Stimulated activated CD4-positive, alpha-beta T cell treated with anti-CD3 and anti-CD28 coated beads, Interleukin-1b, Interleukin-23, amount 100 ng/mL, for 24 hours (primary cell): ENCODE measurements at places on chromosomes 1 and 21.

GRCh38 chr1:220990427-220991339 is 111.4 kb downstream of the HLX start:
- DNase-seq: no peak

DNA sequence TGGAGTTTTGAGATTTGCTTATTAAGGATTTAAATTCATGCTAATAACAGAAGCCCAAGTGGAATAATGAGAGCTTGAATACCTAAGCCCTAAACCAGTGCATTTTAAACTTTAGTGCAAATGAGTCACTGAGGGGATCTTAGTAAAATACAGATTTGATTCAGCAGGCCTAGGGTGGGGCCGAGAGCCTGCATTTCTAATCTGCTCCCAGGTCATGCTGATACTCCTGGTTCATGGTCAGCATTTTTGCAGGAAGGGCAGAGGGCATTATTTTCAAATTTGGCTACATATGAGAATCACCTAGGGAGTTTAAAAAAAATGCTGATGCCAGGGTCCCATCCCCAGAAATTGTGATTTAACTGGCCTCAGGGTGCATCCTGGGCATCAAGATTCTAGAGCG is 39.3 kb downstream of the DNTTIP2 start:
- no peak for DNase-seq

GRCh38 chr1:48123647-48124046 is 98.9 kb upstream of the SLC5A9 start:
- no peak for DNase-seq

DNA sequence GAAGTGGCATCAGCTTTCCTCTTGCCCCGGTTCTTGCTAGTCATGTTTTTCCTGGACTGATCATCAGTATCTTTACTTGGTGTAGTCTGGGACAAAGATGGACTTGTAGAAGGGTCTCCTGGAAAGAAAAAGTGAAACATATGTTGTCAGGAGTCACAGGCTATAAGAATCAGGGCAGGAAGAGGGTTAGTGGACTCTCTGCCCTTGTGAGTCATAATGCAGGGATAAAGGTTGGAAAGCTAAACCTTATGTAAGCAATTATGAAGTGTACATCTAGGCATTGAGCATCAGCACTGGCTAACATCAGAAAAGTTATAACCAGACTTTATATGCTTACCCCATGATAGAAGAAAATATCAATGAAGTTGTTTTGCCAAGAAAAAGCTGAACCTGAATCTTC is 51.2 kb downstream of the XKR8 start:
- no peak for DNase-seq

DNA sequence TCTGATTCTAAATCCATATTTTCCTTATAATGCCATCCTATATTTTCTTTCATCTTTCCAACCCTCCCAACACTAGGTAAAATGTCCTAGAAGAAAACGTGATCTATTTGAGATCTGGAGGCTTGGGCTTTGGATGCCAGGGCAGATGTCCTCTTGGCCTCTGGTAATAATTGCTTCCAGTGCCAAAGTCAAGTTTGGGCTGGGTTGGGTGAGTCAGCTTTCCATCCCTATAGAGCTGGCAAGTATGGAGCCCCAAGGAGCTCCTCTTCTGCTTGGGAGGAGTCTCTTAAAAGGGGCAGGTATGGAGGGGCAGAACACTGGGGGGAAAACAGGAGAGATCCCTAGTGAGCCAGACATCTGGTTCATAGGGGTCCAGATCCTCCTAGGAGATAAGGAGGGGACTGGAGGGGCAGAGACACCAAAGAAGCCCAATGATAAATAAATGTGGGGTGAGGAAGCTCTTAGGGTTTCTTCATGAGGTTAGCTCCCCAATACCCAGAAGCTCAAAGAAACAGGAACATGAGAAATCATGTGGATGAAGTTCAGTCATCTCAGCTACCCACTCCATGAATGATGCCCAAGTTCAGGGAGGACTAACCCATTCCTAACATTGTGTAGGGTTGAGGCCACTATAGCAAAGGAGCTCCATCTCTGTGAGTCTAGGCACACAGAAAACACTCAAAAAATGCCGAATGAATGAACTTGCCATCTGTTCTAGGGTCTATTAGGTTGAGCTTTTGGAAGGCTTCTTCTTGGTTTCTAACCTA is 3.5 kb downstream of the C1orf116 start:
- no peak for DNase-seq

GRCh38 chr1:20511518-20512428 is 3.8 kb upstream of the MUL1 start:
- DNase-seq: no peak

GRCh38 chr1:202362212-202362611 is 13.7 kb downstream of the PPP1R12B start:
- no peak for DNase-seq

- DNase-seq: no peak
Observed at GRCh38 chr1:112546076-112546475, 37.3 kb downstream of the WNT2B start.

GRCh38 chr1:24018611-24019580 is 38.8 kb upstream of the SRSF10 start:
- no peak for DNase-seq

GRCh38 chr1:167136806-167137205 is 42.9 kb downstream of the STYXL2 start:
- DNase-seq: no peak

- no peak for DNase-seq
Observed at GRCh38 chr1:6282577-6283270, 21.8 kb upstream of the GPR153 start.

GRCh38 chr1:7576946-7577657 is 194.0 kb upstream of the VAMP3 start:
- DNase-seq: no peak

GRCh38 chr1:86259390-86259789 is 102.8 kb upstream of the COL24A1 start:
- no peak for DNase-seq

DNA sequence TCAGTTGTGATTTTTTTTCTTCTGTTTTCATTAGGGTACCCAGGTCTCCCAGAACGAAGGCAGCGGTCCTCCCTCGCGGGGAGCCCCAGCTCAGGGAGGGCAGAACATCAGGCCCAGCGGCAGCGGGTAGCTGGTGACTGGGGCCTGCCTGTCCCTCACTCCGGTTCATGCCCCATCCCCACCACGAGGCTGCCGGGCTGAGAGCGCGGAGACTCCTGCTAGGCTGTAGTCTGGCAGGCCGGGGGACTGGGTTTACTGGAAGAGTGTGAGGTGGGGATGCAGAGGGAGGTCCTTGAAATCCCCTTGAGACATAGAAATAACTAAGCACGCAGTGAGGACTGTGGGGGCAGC is 10.5 kb downstream of the BRINP2 start:
- DNase-seq: no peak

- DNase-seq: no peak
Observed at GRCh38 chr1:215166886-215167285, 84.3 kb downstream of the KCNK2 start.

DNA sequence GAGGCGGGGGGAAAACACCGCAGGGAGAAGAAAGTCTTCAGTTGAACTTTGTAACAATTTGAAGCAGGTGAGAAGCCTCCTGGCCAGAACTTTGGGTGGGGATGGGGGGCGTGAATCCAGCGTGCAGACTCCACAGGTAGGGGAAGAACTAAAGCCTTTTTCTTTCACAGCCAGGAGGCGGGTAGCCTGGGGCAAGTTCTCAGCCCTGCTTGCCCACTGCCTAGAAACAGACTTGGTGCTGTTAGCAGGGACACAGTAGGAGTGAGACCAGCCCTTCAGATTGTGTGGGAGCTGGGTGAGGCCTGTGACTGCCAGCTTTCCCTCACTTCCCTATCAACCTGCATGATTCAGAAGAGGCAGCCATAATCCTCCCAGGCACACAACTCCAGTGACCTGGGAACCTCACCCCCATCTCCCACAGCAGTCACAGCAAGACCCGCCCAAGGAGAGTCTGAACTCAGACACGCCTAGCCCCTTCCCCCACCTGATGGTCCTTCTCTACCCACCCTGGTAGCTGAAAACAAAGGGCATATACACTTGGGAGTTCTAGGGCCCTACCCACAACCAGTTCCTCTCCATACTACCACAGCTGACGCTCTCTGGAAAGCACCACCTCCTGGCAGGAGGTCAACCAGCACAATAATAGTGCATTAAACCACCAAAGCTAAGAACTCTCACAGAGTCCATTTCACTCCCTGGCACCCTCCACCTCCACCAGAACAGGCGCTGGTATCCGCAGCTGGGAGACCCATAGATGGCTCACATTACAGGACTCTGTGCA is 83.5 kb upstream of the CDC42BPA start:
- no peak for DNase-seq

DNA sequence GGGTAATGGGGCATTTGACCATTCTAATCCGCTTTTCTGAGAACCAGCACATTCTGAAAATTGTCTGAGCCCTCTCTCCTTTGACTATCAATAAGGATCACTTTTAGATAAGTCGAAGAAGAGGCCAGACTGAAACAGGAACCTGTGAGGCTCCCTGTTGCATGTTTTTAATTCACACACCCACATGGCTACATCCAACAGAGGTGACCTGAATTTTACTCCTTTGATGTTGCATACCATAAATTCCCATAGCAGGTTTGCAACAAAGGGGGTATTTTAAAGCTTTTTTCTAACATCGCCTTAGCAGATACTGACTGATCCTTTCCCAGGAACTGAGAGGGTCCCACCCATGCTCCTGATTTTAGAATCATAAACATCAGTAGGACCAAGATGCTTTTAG is 450.8 kb downstream of the USP25 start:
- DNase-seq: no peak

- DNase-seq: no peak
Observed at GRCh38 chr1:155188268-155188667, 14.6 kb downstream of the TRIM46 start.

GRCh38 chr1:70778934-70779333 is 268.7 kb downstream of the PTGER3 start:
- DNase-seq: no peak

DNA sequence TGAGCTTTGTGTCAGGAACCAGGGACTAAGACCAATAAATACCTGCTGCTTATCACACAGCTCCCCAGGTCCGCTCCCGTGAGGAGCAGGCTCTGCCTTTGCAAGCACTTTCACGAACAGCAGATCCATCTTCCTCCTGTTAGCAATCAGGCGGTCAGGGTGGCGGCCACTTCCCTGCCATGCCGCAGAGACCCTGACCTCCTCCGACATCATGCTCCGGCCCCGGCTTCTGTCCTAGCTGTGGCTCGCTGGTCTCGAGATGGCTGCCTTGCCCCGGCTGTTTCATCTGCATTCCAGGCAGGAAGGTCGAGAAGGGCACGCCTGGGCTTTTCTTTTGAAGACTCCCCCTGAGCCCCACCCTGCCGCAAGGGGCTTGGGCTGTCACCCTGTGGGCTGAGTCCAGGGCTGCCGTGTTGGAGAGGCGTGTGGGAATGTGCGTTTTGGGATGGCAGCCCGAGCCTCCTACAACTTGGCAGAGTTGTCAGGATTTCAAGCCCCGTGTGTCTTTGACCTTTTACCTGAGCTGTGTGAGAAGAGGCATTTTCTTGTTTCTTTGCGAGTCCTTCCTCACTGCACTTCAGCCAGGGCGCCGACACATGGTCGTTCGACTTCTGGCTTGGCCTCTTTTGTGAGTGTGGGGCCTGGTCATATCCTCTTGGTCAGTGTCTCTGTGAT is 59.5 kb downstream of the AGPAT3 start:
- no peak for DNase-seq

DNA sequence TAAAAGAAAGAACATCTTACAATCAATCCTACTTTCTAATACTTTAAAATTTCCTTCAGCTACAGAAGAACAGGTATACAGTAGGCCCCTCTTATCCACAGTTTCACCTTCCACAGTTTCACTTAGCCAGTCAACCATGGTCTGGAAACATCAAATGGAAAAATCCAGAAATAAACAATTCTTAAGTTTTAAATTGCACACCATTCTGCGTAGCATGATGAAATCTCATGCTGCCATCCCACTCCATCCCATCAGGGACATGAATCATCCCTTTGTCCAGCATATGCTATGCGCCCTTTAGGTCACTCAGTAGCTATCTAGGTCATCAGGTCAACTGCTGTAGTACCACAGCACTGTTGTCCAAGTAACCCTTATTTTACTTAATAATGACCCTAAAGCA is 67.7 kb downstream of the HSF2BP start:
- no peak for DNase-seq

- DNase-seq: no peak
Observed at GRCh38 chr1:19683351-19683750, 18.7 kb downstream of the HTR6 start.

DNA sequence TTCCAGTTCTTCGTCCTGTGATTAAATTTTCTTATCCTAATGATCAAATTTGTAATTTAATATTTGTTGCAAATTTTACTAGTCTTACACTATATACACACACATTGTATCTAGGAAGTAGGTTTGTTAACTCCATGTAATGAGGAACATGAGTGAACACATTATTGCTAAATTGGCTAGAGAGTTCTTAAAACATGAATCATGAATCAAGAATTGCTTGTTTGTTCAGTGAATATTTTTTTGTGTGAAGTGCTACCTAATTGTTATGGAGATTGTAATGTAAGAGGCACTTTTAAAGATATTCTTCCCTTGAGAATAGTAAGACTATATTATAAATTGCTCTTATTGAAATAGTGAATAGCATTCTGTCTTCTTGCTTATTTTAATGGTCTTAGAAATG is 4.6 kb downstream of the GPSM2 start:
- DNase-seq: no peak

DNA sequence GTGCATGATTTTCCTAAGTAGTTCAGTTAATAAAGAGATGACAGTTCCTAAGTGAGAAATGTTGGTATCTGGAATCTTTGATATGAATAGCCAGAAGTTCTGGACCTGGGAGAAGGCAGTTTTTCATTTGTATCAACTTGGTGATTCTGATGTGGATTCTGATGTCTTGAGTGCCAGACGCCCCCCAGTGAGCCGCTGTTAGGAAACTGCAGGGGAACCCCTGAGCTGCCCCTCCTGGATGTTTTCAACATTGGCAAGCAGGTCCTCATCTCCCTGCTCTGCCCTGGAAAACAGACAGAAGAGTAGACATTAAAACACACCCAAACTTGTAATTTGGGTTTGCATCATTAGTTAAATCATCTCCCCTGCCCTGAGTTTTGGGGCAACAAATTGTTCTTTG is 7.4 kb downstream of the ETS2 start:
- no peak for DNase-seq

DNA sequence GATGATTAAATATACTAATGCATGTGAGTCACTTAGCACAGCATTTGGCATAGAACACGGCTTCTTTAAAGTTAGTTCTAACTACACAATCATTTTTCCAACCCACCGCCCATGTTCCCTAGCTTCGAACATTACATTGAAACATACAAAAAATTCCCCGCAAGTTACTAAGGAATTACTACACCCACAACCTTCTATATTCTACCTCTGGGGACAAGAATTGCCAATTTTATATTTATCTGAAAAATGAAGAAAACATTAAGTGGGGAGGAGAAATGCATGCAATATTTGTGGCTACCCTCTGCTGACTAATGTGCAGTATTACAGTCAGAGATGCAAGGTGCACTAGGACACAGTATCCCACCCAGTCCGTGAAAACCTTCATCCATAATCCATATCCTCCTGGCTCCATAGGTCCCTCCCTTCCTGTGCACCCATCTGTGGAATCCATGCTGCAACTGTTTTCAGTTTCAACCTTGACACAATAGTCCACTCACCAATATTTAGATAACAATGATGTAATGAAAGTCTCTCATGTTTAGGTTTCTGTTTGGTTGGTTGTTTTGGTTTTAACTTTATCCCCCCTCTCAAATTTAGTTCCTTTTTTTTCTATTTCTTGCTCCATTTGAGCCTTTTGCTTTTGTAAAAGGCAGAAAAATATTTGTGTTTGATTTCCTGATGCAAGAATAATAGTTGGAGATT is 31.6 kb downstream of the RGS5 start:
- DNase-seq: no peak

- DNase-seq: no peak
Observed at GRCh38 chr1:235513495-235514366, 9.5 kb upstream of the B3GALNT2 start.
